Astrocyte (in vitro differentiated cells and primary cell): ENCODE measurements at places on chromosomes 2 and 18. TPM values are rescaled to one million over a fixed set of nuclear protein-coding genes. Genes with fewer than 3 reads are reported as not detected.

GRCh38 chr2:62547854-62548253, 41.9 kb upstream of the TMEM17 start:
- peak; percentile 76 for DNase-seq
- no peaks in the 10 kb centered on the region for H3K27me3 ChIP-seq
- no peak overlapping the region for H3K27ac ChIP-seq
- H3K4me1 ChIP-seq: no peaks in the 10 kb centered on the region

DNA sequence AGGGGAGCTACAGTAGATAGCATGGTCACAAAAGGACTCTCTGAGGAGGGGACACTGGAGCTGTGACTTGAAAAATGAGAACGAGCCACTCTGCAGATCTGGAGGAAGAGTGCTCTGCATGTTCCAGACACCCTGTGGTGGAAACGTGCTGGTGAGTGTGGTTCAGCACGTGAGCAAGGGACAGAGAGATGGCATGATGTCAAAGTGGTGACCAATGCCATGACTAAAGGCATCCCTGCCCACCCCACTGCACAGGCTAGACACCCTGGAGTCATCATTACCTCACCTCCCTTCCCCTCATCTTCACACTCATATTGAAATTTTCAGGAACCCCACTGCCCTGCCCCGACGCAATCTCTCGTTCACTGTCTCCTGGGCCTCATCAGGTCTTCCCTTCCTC, 56.5 kb downstream of the SLC4A5 start:
- no peaks in the 10 kb centered on the region for H3K36me3 ChIP-seq
- H3K27ac ChIP-seq: no peak overlapping the region
- H3K4me1 ChIP-seq: no peaks in the 10 kb centered on the region
- no peak overlapping the region for H3K4me3 ChIP-seq

DNA sequence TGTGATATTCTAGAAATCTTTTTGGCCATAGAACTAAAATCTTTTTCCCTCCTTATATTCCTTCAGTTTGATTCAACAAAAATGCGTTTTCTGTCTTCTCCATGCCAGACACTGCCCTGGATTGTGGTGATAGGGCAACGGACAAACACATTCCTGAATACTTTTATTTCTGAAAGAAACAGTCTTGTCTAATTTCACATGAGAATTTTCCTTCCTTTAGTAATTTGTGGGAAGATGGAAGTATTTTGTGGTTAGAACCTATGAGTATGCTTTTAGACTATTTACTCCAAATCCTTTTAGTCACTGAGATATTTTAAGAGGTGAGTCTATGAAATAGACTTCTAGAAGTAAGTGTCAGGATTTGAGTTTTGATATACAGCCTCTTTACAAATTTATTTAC, 49.6 kb downstream of the COL5A2 start:
- peaks cover 28% of the 10 kb centered on the region for H3K4me1 ChIP-seq
- H3K27me3 ChIP-seq: no peaks in the 10 kb centered on the region
- peak overlapping the region; percentile 97 for H3K27ac ChIP-seq
- DNase-seq: peak; percentile 96

DNA sequence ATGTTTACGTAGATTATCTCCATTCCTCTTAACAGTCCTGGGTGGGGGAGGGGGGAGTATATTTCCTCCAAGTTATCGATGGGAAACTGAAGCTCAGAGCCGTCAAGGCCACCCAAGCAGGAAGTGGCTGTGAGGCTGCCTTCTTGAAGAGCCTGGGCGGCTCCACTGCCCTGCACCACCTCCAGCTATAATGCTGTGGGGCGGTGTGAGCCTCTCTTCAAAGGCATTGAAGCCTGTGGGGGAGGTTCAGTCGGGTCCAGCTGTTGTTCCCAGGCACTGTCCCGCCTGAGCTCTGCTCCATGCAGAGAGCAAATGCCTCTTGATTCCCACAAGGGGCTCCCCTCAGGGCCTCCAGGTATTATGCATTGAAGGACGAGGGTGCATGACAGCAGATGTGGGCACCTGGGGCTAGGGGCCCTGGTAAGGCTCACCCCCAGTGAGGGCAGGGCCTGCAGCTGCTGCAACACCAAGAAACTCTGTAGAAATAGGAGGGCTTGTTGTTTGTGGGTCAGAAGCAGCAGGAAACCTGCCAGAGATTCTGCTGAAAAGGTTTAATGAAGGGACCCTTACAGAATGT, 29.5 kb upstream of the LAPTM4A start:
- H3K27me3 ChIP-seq: no peaks in the 10 kb centered on the region
- H3K36me3 ChIP-seq: no peaks in the 10 kb centered on the region
- DNase-seq: no peak
- no peaks in the 10 kb centered on the region for H3K4me1 ChIP-seq
- no peak overlapping the region for H3K4me3 ChIP-seq
- no peak overlapping the region for H3K27ac ChIP-seq

GRCh38 chr2:10650761-10651160, 39.0 kb downstream of the NOL10 start:
- H3K36me3 ChIP-seq: peaks cover 26% of the 10 kb centered on the region
- no peak overlapping the region for H3K27ac ChIP-seq
- no peak for DNase-seq
- no peaks in the 10 kb centered on the region for H3K27me3 ChIP-seq

SERPINB10 gene
- total RNA-seq: not detected in 2 replicates

EPC2 gene
- total RNA-seq: 22.8 and 24.8 TPM in 2 replicates
